Activated CD8-positive, alpha-beta T cell treated with anti-CD3 and anti-CD28 coated beads, Interleukin-2, amount 10 ng/mL, durations not matched to agents 7 days and 5 days (primary cell): ENCODE measurements at places on chromosomes 11 and 22.

GRCh38 chr22:41745968-41746367 is 46.7 kb downstream of the MEI1 start:
- no peak for DNase-seq

GRCh38 chr11:45470794-45471167 is 184.6 kb upstream of the SYT13 start:
- no peak for DNase-seq

- DNase-seq, result no peak
These were observed at the start of gene TENM4 for GRCh38 chr11:79440571-79441460. Gene TENM4 (minus strand): TSS chr11:79441030. CDS start chr11:79069944, 371,086 bp downstream.

DNA sequence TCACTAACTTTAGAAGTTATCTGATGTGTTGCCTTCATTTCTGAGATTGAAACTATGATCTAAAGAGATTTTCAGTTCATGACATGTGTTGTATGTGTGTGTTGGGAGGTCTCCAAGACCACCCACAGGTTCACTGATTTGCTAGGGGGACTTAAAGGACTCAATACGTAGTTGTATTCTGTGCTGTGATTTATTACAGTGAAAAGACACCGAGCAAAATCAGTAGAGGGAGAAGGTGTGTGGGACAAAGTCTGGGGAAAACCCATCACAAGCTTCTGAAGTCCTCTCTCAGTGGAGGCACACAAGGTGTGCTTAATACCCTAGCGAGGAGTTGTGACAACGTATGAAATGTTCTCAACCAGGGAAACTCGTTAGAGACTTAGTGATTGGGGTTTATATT is 35.6 kb downstream of the RNF169 start:
- no peak for DNase-seq

DNA sequence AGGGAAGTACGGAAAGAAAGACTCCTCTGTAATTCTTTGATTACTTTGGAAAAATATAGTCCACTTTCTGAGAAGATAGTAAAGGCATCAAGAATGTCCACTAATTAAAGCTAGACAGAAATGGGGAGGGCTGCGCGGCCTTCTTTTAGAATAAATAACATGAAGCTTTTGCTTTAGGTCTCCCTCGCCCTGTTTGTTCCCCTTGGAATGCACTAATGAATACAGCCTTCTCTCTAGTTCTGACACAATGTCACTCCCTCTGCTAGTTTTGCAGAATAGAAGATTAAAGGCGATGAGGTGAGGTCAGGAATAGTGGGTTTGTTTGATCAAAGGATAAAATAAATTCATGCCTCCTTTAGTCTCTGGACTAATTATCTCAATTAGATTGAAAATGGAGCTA is 543.9 kb downstream of the OPCML start:
- no peak for DNase-seq

GRCh38 chr22:28186641-28187040 is 267.6 kb upstream of the PITPNB start:
- no peak for DNase-seq
